NCI-H748 treated with DMSO at 0.1 percent for 48 hours (cell line): ENCODE measurements at places on chromosomes 11 and 22.

GRCh38 chr11:19691815-19692500 lies 20.7 kb upstream of the NAV2 start:
- no peak for DNase-seq

DNA sequence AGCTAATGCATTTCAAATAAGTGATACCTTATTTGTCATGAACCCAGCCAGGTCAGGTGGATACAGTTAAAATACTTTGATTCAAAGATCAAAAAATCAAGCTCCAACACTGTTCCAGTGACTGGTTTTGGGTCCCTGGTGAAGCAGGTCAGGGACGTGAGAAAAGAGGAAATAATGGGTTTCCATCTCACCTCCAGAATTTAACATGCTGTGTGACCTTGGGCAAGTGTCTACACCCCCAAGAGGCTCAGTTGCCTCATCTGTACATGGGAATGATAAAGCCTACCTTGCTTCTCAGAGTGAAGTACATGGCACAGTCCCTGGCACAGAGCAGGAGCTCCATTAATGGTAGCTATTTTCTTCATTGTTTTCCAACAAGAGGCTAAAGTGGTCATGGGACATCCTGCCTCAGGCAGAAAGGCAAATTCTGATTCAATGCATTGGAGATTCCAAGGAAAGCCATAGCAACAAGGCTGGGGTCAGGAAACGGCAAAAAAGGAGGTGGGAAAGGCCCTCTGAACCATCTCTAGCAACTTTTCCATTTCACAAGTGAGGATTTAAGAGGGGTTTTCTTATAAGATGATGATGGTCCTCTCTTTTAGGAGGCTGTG lies 108.5 kb downstream of the CSNK2A3 start:
- DNase-seq: no peak

GRCh38 chr22:20508815-20509271 lies 1.4 kb downstream of the MED15 start:
- DNase-seq: no peak

DNA sequence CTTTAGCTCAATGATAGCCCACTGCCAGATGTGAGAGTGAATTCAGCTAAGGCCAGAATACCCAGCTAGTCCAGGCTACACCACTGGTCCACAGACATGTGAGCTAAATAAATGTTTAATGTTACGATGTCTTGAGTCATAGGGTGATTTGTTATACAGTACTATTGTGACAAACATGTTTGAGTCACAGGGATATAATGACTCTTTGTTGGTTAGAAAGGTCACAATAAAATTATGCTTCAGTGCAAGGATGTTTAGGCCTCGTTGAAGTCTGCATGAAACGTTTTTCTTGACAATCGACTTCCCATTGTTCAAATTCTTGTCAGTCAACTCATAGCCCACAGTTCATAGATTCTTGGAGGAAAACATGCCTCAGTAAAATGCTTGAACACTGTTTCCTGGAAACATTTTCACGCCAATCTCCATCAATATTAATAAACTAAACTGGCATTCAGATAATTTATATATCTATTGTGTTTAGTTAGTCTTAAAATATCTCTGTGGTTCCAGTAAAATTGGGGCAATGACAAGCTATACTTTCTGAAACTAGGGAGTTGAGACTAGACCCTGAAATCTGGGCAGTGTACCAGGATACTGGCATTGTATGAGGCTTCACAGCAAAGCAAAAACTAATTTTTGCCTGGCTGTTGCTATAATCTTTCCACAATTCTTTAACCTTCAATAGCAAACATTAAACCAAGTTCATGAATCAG lies 650.8 kb upstream of the KIRREL3 start:
- no peak for DNase-seq

- no peak for DNase-seq
Observed at GRCh38 chr22:47628477-47629272, 866.2 kb downstream of the TBC1D22A start.

DNA sequence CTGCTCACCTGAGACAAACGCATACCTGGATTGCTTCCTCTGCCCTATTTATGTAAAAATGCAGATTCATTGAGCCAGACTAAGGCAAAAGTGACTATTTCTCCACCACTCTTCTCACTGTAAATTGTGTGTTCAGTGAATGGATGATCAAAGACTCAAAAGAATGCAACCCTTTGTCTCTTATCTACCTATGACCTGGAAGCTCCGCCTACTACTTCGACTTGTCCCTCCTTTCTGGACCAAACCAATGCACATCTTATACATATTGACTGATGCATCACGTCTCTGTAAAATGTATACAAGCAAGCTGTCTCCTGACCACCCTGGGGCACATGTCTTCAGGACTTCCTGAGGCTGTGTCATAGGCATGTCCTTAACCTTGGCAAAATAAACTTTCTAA lies 418.0 kb upstream of the SYN3 start:
- DNase-seq: no peak

GRCh38 chr11:66218846-66219620 lies 49.4 kb upstream of the RAB1B start:
- DNase-seq: no peak

- no peak for DNase-seq
Observed at GRCh38 chr11:12756454-12756806, 82.2 kb downstream of the TEAD1 start.

GRCh38 chr11:86938900-86939880 lies 16.0 kb downstream of the FZD4 start:
- peak; percentile 15 for DNase-seq

- DNase-seq: no peak
Observed at GRCh38 chr11:30853439-30853838, 267.3 kb upstream of the MPPED2 start.

DNA sequence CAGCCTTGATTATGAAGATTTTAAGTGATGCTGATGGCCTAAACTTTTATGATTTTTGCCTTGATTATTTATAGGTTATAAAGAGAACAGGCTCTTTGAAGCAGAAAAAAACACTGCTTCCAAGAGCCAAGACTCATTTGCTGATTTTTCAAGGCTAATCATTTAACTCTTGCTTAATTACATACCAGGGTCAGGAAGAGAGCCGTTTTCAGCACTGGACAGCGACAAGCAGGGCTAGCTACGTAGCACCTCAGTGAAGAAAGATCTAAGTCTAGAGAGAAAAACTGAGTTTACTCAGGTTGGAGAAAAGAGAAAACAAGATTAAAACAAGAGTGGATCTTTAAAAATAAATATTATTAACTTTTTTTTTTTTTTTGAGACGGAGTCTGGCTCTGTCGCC lies 615.4 kb upstream of the B3GAT1 start:
- DNase-seq: no peak

DNA sequence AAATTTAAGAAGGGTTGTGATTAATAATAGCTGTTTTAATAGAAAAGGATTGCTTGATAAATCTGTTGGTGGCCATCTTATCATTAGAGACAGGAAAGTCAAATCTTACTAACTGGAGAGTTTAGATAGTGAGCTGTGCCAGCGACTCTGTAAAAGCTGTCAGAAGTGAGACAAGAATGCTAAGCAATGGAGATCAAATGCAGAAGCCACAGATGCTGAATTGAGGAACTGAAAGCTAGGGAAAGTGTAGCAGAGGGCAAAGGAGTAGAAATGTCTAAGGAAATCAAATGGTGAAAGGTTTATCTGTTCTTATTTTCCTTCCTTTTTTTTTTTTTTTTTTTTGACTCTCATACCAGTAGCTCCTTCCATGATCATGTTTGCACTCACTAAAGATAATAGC lies 13.7 kb downstream of the MS4A13 start:
- no peak for DNase-seq

GRCh38 chr11:122853971-122854446 lies 15.7 kb downstream of the CRTAM start:
- peak; percentile 26 for DNase-seq

GRCh38 chr11:95432714-95433503 lies 201.9 kb upstream of the SESN3 start:
- no peak for DNase-seq

- no peak for DNase-seq
Observed at GRCh38 chr11:5192738-5193137, 7.7 kb downstream of the OR51V1 start.

- DNase-seq: no peak
Observed at GRCh38 chr22:19042285-19043120, 79.7 kb downstream of the DGCR2 start.

GRCh38 chr22:47997612-47998011 lies 1235.2 kb downstream of the TBC1D22A start:
- DNase-seq: no peak

GRCh38 chr11:44942029-44942955 lies 8.4 kb downstream of the TP53I11 start:
- no peak for DNase-seq

GRCh38 chr11:19546325-19546724 lies 166.3 kb upstream of the NAV2 start:
- peak; percentile 45 for DNase-seq

DNA sequence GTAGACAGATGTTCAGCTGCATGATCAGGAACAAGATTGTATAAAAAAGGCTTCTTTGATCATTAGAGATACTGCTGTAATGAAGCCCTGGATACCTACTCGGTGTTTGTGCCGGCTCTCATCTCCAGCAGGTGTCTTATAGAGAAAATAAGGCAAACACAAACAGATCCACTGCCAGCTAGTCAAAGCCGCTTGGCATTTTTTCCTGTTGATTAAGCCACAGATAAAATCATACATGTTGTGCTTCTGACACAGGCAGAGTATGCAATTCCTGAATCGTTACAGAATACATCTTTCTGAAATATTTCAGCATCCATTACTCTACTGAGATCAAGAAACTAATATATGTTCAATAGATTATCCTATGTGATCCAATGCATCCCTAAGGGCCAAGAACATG lies 206.9 kb downstream of the CADM1 start:
- DNase-seq: no peak

GRCh38 chr22:17920145-17920605 lies 104.2 kb downstream of the MICAL3 start:
- no peak for DNase-seq

GRCh38 chr11:61883327-61883726 lies 8.0 kb downstream of the FADS3 start:
- DNase-seq: no peak

- DNase-seq: no peak
Observed at GRCh38 chr11:80320765-80321164, 879.9 kb upstream of the TENM4 start.

DNA sequence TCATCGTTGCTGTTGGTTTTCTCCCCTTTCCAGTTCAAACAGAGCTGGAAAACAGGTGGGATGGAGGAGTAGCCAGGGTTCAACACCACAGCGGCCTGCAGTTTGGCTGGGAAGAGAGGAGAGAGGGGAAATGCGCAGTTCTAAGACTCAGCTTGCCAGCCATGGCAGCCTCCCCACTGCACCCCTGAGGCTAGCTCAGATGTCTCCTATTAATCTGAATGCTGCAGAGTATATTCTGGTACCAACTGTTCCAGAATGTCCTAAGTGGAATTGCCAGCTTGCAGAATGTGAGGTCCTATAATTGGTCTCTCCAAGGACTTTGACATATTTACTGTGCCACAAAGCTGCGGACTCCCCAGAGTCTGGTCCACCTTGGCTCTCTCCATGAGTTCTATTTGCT lies 32.0 kb downstream of the NEFH start:
- DNase-seq: no peak

DNA sequence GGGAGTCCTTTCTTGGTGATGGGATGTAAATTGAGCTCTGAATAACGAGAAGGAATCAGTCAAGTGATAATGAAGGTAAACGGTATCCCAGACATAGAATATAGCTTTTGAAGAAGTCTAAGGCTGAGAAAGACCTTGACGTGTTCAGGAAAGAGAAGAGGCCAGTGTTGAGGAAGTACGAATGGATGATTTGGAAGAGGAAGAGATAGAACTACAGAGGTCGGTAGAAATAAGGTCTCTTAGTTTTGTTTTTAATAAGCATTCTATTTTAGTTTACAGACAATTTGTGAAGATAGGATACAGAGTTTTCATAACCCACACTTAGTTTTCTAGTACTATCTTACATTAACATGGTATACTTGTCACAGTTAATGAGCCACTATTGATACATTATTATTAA lies 1598.1 kb downstream of the FAM181B start:
- DNase-seq: no peak

GRCh38 chr11:117946842-117947526 lies 17.8 kb upstream of the TMPRSS13 start:
- peak; percentile 7 for DNase-seq

- no peak for DNase-seq
Observed at GRCh38 chr11:122703541-122704272, 48.2 kb downstream of the UBASH3B start.

DNA sequence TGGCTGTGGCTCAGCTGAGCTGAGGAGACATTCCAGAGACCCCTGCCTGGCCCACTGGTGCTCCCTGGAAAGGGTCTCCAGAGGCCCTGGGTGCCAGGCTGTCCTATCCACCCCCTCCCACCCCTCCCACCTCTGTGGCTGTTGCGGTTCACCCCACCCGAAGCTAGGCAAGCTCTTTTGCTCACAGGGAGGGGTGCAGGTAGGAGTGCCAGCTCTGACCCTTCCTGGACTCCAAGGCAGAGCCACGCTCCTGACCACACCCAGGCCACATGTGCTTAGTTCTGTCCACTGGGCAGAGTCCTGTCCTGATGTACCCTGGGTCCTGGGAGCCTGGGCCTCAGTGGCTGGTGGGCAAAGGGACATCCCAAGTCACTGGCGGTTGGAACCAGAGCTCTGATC lies 16.4 kb downstream of the IL17REL start:
- DNase-seq: no peak

GRCh38 chr11:100670140-100670539 lies 16.9 kb upstream of the ARHGAP42 start:
- no peak for DNase-seq

DNA sequence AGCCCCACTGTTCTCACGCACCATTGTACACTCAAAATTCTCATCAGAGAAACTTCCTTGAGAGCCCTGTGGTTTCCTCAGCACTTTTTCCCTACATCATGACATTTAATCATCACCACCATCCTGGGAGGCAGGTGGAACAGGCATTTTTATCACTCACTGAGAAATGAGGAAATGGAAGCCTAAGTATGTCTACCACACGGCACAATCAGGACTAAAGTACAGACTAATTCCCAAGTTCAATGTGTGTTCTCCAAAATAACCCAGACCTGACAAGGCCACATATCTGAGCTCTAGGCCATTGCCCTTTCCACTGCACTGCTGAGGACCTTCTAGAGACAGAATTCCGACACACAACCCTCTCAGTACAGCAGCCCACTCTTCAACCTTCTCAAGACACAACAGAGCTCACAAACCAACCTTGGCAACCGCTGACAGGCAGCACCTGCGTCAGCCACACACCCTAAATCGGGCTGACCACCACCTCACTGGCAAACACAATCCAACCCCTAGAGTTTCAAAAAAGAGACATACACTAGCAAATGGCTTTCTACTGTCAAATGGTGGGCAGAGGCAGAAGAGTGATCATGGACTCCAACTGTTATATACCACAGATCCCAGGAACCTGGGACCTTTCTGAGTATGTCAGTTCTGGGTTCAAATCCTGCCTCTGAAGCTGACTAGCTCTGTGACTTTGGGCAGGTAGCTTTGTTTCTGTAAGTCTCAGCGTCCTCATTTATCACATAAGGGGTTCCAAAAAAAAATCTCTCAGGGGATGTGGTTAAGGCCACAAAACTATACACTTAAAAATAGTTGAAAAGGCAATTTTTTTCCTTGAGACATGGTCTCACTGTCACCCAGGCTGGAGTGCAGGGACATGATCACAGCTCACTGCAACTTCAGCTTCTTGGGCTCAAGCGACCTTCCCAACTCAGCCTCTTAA lies 16.3 kb downstream of the SMCO4 start:
- DNase-seq: no peak
